Activated CD4-positive, CD25-positive, alpha-beta regulatory T cell treated with anti-CD3 and anti-CD28 coated beads, Interleukin-2, amount 50 U/mL, for 72 hours (primary cell): ENCODE measurements at places on chromosomes 5 and 9.

- DNase-seq, result no peak
Measured at GRCh38 chr5:171762021-171762608, 23.5 kb upstream of the SMIM23 start.

GRCh38 chr5:154039458-154039829, 677 bp downstream of the MFAP3 start:
- no peak for DNase-seq

GRCh38 chr9:36320466-36320865, 62.2 kb upstream of the GNE start:
- DNase-seq, result no peak

GRCh38 chr5:167332309-167332708, 959.1 kb upstream of the WWC1 start:
- no peak for DNase-seq

DNA sequence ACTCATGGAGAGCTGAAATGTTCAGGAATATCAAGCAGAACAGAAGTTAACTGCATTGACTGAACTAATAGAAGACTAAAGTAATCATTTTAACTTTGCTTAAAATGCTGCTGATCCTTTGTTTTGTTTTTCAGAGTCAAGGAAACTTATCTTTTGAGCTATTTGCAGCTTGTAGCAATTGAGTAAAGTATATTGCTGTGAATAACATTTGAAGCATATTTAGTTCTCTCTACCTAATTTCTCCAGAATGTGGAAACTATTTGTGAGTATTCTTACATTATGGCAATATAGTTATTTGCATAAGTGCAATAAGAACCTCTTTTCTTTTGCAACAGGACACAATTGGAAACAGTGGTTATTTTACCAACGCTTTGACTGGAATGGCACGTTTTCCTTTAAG, 5.3 kb upstream of the SOX30 start:
- no peak for DNase-seq

- DNase-seq, result no peak
Measured at GRCh38 chr5:140295414-140295813, 7.5 kb downstream of the PFDN1 start.

GRCh38 chr5:157175071-157175612, 5.5 kb upstream of the ITK start:
- DNase-seq, result peak; percentile 16

DNA sequence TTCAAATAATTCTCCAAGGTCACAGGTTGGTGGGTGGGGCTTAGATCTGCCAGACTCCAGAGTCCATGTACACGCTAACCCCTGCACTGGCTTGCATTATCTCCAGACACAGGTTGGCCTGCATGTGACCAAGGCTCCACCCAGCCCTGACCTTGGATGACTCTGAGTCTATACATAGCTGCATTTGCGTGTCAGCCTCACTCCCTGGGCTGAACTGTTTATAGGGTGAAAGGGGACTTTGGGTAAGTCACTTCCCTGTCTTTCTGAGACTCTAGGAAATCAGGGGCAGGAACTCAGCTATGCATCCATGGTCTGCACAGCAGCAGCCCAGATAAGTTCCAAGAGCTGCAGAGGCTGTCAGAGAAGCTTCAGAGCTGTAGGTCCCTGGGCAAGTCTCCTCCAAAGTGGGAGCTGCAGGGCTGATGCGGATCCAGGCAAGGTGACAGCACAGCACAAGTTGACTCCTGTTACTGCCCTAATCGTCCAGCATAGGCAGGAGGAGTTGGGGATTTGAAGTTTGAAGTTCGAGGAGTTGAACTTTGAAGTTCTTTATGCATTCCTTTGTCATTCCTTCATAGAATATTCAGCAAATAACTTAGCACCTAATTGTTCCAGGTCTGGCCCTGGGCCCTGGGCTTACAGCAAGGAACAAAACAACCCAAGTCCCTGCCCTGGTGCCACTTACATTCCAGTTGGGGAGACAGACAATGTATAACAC, 53.4 kb downstream of the SLC22A5 start:
- DNase-seq, result no peak

DNA sequence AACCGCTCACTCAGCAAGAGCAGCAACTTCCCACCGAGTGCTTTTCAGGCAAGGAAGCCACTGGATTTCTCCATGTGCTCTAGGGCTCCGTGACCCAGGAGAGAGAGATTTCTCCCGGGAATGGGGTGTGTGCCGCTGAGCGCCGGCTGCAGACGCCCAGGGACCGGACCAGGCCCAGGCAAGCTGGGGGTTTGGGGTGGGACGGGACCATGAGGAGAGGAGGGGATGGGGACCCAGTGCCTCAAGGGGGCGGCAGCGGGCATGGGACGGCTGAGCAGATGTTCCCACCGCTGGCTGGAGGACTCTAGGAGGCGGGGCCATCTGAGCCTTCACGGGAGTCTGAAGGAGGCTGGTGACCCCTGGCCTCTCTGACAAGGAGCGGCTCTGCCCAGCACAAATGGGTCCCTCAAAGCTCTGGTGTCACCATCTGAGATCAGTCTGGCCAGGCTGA, 8.5 kb downstream of the LCN9 start:
- no peak for DNase-seq

- no peak for DNase-seq
Measured at GRCh38 chr9:6215562-6215961, at the start of gene IL33. TSS of gene IL33 (plus strand) at chr9:6215807. CDS start at chr9:6241695, 25,888 bp downstream.

GRCh38 chr5:43609752-43610151, 6.8 kb downstream of the NNT start:
- no peak for DNase-seq

GRCh38 chr5:32814620-32815019, 103.5 kb downstream of the NPR3 start:
- no peak for DNase-seq

DNA sequence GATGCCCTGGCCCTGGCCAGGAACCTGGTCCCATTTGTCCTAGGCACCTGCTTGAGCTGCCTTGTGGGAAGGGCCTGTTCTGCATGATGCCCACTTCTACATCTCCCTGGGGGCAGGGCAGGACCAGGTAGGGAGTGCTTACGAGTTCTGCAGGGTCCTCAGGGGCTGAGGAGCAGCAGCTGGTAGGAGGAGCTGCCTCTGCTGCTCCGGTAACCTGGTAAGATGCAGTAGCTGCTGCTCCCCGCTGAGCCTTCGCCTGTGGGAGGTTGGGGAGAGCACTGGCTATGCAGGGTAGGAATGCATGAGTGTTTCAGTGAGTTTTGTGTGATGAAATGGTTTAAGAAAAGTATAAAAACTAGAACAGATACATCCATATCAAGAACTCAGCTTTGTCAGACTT, 13.6 kb downstream of the LRRC8A start:
- DNase-seq, result no peak

GRCh38 chr9:75912951-75913350, 22.5 kb downstream of the PCSK5 start:
- no peak for DNase-seq

DNA sequence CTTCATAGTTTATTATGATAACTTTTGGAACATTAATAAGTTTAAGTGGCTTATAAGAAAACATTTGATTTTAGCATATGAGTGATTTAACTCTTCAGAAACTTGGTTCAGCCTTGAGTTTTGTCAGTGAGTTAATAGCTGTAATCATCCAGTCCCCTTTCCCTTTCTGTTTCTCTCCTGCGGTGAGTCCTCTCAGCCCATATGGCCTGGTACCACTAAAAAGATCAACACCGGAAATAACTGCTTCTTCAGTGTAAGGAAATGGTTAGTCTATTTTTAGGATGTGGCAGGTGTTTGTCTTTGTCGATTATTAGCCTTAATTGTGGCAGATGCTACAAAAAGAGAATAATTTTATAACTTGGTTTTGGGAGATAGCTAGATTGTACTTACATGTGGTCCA, 120.2 kb upstream of the GRHPR start:
- DNase-seq, result no peak

DNA sequence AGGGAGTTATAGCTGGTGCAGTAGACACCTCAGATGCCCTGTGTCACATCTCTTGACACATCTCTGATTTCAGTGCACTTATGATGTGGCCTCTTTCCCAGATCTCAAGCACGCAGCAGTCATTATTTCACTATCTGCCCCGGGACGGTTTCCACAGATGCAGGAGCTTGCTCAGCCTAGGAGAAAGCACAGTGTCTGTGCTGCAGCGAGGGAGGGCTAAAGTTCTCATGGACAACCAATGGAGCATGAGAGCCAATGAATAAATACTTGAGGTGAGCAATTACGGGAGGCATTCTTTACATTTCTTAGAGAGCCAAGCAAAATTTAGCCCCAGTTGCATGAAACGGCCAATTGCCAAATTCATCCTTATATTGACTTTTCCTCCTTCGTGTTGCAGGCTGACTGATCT, 7.4 kb upstream of the MOB3B start:
- DNase-seq, result no peak

DNA sequence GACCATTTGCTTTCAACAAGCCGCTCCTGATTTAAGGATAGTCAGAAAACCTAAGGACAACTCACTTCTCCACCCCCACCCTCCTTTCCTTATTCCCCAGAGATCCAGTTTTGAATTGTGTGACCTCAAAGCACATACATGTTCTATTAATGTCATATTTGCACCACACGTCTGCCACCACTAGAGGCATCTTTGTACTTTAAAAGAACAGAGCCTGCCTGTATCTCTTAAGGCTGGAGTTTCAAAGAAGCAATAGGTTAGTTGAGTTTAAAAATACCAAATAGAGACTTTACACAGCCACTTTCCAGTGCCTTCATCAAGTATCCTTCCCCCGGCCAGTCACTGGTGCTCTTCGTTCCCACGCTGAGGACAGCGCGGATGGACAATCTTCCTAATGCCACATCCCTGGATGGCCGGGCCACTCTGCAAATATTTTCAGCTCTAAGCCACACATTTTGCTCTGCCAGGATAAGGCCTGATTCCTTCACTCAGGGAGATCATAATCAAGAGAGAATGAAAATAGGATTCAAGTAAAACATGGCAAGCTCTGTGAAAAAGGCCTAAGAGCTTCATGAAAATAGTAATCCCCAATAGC, 146.3 kb downstream of the SNCAIP start:
- DNase-seq, result no peak

DNA sequence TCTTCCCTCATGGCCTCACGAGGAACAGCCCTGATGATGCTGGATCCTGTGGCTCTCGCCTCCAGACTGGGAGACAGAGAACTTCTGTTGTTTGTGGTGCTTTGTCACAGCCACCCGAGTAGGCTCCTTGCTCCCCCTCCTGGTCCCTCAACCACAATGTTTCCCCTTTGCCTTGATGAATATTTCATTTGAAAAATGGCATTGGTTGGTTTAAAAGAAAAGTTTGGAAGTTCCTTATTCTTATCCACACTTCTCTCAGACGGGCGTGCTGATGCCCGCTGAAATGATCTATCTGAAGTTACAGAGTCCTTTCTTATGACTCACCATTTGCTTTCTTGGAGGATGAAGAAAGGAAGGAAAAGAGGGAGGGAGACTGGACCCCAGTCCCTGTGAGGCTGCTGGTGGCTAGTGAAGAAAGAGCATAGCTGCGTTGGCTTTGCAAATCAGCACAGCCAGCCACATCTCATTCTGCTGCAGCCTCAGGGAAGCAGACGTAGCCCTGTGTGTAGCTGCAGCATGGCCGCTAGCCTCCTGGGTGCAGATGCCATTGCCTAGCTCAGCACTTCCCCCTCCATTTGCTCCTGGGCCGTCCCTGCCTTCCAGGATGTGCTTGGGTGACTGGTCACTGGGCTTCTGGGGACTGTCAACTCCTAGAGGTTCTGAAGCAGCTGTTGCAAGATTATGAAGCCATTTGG, 185.9 kb downstream of the ERCC6L2 start:
- no peak for DNase-seq

- no peak for DNase-seq
Measured at GRCh38 chr5:74672215-74672877, 12.7 kb upstream of the HEXB start.

- DNase-seq, result no peak
Measured at GRCh38 chr5:8213701-8214240, 344.8 kb downstream of the MTRR start.

DNA sequence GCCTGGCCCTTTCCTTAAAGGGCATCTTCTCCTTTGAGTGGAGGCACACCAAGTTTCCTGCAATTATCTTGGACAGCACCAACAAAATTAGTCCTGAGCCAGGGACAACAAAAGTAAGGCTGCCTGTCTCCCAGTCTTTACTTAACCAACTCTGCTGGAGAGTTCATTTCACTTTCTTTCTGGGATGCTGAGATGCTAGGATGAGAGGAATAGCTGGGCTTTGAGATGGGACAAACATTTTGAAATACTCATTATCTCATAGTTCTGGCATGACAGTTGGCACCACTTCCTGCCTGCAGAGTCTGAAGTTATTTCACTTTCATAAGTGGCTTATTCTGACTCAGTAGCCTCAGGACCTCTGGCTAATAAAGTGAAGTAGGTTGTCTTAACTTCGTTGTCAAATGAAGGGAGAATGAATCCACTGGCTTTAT, 157.0 kb downstream of the C9orf152 start:
- DNase-seq, result no peak

- peak; percentile 27 for DNase-seq
Measured at GRCh38 chr5:850511-851006, at the start of gene ZDHHC11. TSS of gene ZDHHC11 (minus strand) at chr5:850986. CDS start at chr5:850602, 384 bp downstream.

DNA sequence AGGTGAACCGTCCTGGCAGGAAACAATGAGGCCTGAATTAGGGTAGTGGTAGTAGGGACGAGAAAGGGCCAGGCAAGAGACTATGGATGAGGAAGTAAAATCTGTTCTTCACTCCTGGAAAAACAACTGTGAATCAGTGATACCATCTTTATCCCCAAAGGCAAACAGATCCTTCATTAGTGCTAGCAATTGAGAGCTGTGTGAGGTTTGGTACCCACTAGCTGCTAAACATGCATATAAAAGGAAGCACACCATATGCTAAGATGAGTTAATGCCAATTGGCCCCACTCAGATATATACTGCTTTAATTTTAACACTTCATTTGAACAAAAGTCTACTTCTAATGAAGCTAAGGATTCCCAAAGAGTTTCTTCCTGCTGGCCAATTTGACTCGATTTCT, 244.8 kb upstream of the NR4A3 start:
- DNase-seq, result no peak

- no peak for DNase-seq
Measured at GRCh38 chr5:72651779-72652178, 144.6 kb upstream of the ZNF366 start.

DNA sequence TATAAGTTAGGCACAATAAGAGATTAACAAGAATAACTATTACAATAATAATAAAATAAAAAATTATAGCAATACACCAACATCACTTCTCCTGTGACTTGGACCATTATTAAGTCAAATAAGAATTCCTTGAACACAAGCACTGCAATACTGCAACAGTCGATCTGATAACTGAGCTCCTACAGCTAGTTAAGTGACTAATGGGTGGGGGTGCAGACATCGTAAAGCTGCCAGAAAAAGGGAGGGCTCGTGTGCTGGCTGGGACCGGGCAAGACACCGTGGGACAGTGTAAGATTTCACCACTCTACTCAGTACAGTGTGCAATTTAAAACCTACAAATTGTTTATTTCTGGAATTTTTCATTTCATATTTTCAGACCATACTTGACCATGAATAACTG, 78.8 kb downstream of the SNX24 start:
- DNase-seq, result no peak

GRCh38 chr5:37900692-37901091, 60.9 kb upstream of the GDNF start:
- DNase-seq, result no peak

DNA sequence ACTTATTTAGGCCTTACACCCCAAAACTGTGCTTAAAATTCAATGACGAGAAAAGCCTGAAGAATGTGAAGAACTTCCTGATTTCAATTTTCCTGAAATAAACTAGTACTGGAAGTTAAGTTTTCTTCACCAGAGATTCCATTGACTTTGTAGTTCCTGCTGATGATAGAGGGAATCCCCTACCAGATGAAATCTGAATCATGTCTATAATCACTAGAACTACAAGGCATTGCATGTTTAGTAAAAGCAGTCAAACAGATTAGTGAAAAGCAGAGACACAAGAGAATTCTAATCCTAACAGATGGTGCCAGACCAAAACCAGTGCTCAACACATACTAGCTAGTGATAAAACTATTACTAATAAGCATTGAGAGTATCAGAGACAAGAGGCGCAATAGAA, 130.0 kb downstream of the PDE4D start:
- no peak for DNase-seq
